Vagina (tissue), 2 donors: ENCODE measurements at places on chromosomes 1 and 21. TPM values are rescaled to one million over a fixed set of nuclear protein-coding genes. Genes with fewer than 3 reads are reported as not detected.

- no peak for DNase-seq
Measured at GRCh38 chr21:20106368-20106767, 891.8 kb upstream of the NCAM2 start.

DNA sequence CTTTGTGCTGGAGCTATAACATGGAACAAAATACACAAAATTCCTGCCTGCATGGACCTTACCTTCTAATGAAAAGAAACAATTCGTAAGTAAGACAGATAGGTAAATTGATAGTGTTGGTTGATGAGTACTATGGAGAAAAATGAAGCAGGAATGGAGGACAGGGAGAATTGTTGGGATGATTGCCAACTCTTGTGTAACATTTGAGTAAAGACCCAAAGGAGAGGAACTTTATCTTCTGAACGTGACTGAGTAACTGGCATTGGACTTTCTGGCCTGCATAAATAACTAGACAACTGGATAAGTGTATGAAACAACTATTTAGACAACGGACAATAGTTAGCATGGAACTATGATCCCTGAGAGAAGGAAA, 6.8 kb upstream of the EFCAB14 start:
- no peak for DNase-seq

- DNase-seq = no peak
Measured at GRCh38 chr1:31627301-31627929, 9.9 kb downstream of the HCRTR1 start.

DNA sequence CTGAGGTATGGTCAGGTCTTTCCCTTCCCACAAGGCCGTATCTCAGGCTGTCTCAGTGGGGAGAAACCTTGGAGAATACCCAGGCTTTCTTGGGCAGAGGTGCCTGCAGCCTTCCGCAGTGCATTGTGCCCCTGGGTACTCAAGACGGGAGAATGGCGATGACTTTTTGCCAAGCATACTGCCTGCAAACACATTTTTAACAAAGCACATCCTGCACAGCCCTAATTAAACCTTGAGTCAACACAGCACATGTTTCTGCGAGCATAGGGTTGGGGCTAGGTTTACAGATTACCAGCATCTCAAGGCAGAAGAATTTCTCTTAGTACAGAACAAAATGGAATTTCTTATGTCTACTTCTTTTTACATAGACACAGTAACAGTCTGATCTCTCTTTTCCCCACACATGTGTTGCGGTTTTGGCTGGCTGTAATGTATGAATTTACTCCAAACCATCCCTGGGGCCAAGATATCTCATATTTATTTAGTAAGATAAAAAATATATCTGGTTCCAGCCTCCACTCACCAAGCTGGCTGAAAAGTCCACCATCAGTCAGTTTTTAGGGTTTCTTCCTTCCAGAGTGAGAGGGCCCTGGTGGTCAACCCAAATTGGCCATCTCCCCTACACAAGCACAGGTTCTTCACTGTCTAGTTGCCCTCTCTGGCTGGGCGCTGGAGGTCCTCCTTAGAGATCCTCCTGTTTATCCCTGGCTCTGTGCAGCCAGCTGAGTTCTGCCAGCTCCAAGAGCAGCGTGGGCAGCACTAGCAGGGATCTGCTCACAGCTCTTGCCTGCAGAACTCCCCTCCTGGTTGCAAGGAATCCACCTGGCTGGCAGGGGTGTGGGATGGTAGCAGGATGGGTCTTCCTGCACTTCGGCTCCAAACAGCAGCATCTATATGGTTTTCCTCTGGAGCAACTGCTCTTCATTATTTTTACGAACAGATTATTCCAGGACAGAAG, 2.6 kb downstream of the FAAH start:
- DNase-seq = no peak

DNA sequence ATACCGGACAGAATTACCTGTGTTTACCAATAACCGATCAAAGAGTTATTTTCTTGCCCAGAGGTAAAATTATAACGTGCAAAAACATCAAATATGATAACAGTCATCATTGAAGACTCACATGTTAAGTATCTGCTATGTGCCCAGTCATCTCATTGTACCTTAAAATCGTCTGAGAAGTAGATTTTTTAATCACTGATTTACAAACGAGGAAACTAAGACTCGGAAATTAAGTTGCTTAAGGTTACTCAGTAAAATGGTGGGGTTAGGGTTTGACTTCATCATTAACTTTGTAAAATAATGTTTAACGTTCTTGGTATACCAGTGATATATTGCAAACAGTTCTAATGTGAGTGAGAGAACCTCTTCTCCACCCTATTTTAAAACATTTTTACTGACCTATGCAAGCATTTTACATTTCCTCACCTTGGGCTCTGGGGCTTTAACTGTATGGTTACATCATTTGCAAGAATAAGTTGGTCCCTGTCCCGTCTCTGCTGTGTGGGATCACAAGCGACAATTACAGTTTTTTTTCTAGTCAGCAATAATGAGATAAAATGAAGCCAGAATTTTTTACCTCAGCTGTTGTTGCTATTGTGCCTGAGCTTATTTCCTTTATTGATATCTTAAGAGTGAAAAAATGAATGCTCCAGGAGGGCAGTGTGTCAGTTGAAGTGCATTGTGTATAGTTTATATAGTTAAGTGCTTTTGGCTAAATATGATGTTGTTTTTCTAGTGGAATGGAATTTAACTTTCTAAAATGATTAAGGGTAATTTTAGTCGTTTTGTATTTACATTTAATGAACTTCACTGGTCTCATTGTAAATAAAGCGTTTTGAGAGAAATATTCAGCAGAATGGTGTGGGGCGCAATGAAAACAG, 2.7 kb downstream of the RPRD2 start:
- DNase-seq = no peak

GRCh38 chr1:182185842-182186756, 124.6 kb upstream of the ZNF648 start:
- DNase-seq = no peak

DNA sequence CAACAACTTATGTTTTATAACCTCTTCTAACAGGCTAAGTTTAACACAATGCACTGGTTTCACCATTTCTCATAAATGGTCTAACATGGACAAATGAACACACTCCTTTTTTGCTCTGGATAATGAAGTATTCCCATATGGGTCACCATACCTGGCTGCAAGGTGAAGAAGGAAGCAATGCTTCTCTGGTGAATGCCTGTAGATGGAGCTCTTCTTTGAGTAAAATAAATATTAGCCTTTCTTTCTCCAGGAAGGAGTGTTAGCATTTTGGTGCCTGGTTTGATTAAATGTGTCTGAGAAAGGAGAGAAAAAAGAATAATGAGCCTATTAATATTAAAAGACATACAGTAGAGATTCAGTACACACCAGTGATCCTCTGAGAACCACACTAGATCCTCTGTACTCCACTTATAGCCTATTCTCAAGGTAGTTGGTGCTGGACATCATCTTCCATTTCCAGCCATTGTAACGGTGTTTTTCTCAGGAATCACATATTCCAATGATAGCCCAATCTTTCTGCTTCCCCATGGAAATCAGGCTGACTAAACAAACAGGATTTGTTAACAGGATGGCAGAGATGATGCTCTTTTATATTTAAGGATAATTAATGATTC, 17.6 kb downstream of the MTFR1L start:
- DNase-seq = no peak

- DNase-seq = no peak
Measured at GRCh38 chr1:67556297-67556900, 126.2 kb upstream of the SERBP1 start.

DNA sequence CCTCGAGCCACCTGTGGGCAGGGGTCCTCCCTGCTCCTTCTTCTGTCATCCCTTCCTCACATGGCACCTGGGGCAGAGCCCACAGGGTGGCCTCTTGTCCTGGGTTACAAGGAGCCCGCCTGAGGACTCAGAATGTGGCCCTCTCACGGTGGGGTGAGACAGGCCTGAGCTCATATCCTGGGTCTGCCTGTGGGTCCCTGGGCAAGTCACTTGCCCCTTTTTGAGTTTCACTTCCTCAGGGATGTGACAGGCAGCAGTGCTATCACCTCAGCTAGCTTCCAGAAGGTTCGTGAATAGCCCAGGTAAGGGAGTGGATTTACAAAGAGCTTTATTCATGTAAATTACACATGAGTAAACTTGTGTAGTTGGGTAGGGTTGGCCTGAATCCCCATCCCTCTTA, 33.5 kb downstream of the HTR6 start:
- no peak for DNase-seq

GRCh38 chr1:6614019-6614928, 743 bp downstream of the PHF13 start:
- DNase-seq = no peak

DNA sequence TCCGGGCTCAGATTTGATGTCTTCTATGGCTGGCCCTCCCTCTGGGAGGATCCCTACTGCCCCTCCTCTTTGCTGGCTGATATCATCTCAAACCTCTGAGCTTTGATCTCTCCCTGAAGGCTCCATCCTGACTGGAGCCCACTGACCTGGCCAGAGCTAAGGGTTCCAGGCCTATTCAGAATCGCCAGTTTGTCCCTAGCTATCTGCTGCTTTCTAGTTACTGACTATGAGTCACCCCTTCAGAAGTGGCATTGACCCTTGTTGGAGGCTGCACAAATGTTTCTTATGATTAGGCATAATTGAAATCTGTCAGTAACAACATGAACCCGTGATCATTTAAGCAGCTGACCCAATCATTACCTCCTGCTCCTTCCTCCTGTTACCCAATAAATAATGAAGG, 87.1 kb downstream of the ABCA4 start:
- DNase-seq = no peak

- DNase-seq = no peak
Measured at GRCh38 chr21:44353191-44353970, at the start of gene TRPM2. Gene TRPM2, plus strand, starts transcription at chr21:44353621. Its CDS starts 80 bp downstream, at chr21:44353701.

GRCh38 chr1:155913969-155914757, 3.0 kb upstream of the RIT1 start:
- no peak for DNase-seq

- no peak for DNase-seq
Measured at GRCh38 chr1:199121047-199121446, 482.2 kb downstream of the PTPRC start.

DNA sequence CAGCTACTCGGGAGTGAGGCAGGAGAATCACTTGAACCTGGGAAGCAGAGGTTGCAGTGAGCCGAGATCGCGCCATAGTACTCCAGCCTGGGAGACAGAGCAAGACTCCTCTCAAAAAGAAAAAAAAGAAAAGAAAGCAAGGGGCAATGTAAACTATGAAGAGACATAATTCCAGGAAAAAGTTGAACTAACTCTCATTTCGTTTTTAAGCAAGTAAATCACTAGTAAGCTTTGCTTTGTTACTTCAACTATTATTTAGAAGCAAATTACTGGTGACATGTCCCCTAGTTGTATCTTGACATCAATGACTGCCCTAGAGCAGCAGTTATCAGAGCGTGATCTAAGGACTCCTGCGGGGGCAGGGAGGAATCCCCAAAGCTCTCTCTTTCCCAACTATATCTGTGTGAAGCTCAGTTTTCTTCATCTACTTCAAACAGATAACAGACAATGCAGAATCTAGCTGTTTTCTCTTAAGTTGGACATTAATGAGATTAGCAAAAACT, 18.7 kb downstream of the CLSTN1 start:
- DNase-seq = no peak

- no peak for DNase-seq
Measured at GRCh38 chr1:150210091-150210490, 25.8 kb downstream of the ANP32E start.

GRCh38 chr1:5949085-5949760, 43.0 kb downstream of the NPHP4 start:
- no peak for DNase-seq

GRCh38 chr1:20964540-20965484, 177.7 kb upstream of the HP1BP3 start:
- DNase-seq = no peak

DNA sequence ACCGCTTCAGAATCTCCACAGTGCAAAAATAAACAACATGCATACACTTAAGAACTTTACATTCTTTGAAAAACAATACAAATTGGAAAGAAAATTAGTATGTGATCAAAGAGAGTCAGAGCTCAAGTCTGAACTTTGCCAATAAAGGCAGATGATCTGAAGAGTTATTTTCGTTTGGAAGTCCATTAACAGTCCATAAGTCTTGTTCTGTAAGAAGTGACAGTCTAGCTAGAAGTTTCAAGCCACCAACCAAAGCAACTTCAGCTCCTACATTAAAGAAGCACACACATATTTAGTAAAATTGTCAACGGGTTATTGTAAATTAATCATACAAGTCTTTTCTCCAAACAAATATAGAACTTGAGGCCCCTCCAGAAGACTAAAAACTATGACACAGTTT, 20.7 kb downstream of the ANGEL2 start:
- DNase-seq = no peak

DNA sequence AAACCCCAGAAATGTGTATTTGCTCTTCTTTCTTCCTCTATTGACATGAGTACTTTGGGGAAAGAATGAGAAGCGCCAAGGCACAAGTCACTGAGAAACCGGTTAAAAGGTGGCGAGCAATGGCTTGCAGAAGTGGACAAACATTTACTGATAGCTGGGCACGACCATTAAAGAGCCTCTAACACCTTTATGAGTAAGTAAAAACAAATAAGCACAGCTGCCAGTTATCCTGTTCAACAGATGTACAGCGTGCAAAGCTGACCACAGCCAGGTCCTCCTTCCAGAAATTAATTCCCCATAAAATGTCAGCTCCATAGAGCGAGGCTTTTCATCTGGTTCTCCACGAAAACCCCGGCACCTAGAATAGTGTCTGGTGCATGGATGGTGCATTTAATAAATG, 72.7 kb downstream of the CAPZB start:
- no peak for DNase-seq

DNA sequence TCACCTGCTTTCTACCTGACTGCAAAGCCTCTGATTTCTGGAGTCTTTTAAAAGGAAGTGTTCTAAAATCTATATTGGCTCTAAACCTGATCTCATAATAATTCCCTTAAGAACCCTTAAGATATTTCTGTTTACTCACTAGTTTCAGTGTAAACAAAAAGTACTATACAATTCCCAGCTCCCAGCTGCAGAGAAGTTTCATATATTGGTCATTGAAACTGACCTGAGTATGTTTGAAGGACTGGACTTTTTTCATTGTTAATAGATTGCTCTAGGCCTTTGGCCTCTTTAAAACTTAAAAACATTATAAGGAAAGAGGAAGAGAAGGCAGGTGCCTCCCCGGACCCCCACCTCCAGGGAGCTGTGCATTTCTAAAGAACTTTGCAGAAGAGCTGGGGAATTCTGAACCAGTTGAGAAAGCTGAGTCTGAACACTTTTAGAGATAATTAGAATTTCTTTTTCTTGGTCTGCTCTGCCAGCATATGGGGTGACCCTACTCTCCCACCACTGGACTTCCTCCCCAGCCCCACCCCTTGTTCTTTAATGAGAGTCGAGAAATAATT, 23.7 kb downstream of the CLIC6 start:
- no peak for DNase-seq

The MYOG gene
- total RNA-seq = not detected

The FHAD1 gene
- total RNA-seq = not detected

The BACH1 gene
- 33.1 TPM for total RNA-seq

The ACBD6 gene
- total RNA-seq = 34.4 TPM

The ZNF697 gene
- total RNA-seq = 3.7 TPM

The SYTL1 gene
- total RNA-seq = 56.2 TPM

The KCNJ9 gene
- not detected for total RNA-seq

The LMOD1 gene
- total RNA-seq = 107 TPM

The ZNF648 gene
- total RNA-seq = not detected

The SAMD11 gene
- 33.9 TPM for total RNA-seq

The BARHL2 gene
- total RNA-seq = not detected

The COL11A1 gene
- total RNA-seq = not detected

The RIPK4 gene
- total RNA-seq = 28.0 TPM

The RPE65 gene
- not detected for total RNA-seq

The IFI44L gene
- total RNA-seq = 1.7 TPM

The KIAA1614 gene
- total RNA-seq = 13.0 TPM

The ZCCHC17 gene
- 17.4 TPM for total RNA-seq

The BSND gene
- not detected for total RNA-seq

The RAB13 gene
- total RNA-seq = 49.8 TPM

The CORT gene
- total RNA-seq = not detected

The DCST1 gene
- total RNA-seq = not detected
